ENCODE measurements at places on chromosomes 16 and 17.

DNA sequence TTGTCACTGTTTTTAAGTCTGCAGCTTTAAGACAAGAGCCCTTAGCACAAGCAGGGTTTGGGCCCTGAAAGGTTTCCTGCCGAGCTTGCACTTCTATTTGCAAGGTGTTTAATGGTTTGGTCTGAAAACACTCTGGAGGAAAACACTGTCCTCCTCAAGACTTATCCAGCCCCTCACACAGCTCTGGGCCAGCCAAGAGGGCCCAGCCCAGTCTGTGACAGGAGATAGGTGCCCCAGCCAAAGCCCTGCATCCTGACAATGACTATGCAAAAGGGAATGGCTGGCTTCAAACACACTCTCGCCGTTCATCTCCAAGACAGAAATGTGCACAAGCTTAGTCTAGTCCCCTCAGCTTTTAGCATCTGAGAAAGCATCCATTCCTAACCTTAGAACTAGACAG is 26.9 kb downstream of the MPG start:
- DNase-seq: no peak

- no peak for DNase-seq
These were observed 47.2 kb downstream of the PDPK1 start for GRCh38 chr16:2584729-2585650.

DNA sequence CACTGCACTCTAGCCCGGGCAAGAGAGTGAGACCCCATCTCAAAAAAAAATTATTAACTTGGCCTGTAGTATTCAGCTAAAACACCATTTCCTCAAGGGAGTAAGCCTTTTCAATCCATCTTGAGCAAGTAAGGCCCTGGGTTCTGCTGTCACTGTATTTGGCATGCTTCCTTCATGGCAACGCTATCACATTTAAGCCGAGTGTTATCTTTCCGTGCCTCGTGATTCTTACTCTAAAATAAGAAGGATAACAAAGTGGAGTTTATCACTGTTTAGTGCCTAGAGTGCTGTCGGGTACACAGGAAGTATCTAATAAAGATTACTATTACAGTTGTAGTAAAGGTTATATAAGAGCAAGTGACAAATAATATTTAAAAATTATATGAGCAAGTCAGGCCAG is 8.8 kb downstream of the VPS53 start:
- no peak for DNase-seq

GRCh38 chr16:82034981-82035612 is at the start of gene HSD17B2:
TSS of gene HSD17B2 (plus strand) at chr16:82035253. CDS start at chr16:82035425, 172 bp downstream.
- no peak for DNase-seq

- DNase-seq: no peak
These were observed 36.5 kb downstream of the FA2H start for GRCh38 chr16:74738113-74738541.

DNA sequence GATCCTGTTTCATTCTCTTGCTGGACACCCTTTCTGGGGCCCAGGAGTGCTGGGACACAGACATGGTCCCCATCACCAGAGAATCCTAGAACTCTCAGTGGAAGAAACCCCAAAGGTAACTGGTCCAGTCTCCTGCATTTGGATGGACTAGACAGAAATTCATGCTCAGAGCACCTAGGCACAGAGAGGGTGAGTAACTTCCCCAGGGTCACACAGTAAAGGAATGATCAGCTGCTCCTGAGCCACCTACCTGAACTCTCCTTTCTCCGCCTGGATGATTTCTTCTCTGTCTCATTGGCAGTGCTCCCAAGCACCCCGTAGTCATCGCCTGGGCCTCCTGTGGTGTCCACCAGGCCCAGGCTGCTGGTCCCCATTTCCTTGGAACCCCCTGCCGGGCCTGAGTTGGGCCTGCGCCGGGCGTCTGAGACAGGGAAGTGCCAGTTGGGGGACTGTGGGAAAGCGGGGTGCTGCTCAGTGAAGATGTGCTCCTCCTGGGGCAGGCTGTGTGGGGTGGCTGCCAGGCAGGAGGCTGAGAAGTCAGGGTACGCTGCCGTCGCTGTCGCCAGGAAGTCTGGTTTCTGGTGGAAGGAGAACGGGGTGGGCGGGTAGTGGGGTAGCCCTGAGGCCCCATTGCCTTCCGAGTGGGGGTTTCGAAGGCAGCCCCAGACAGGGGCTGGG is 767 bp downstream of the MEOX1 start:
- no peak for DNase-seq

DNA sequence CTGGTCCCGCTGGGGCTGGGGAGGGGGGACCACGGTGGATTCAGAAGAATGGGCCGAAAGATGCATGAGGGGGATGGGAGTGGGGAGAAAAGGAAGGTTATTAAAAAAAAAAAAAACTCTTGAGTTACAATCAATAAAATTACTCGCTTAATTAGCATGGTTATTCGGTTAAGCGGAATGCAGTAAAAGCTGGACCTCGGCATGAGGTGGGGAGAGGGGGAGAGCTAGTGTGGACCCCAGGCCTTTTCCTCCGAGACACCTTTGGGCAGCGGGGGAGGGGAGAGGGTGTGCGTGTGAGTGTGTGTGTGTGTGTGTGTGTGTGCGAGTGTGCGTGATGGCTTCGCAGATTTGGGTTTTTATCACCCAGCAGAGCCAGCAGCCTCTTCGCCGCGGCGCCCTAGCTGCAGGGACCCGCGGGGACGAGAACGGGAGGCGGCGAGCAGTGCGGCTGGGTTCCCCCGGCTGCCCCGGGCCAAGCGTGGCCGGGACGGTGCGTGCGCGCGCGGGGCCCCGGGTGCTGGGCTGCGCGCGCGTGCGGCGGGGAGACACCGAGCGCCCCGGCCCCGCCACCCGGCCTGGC is 3.7 kb downstream of the BAHCC1 start:
- no peak for DNase-seq

DNA sequence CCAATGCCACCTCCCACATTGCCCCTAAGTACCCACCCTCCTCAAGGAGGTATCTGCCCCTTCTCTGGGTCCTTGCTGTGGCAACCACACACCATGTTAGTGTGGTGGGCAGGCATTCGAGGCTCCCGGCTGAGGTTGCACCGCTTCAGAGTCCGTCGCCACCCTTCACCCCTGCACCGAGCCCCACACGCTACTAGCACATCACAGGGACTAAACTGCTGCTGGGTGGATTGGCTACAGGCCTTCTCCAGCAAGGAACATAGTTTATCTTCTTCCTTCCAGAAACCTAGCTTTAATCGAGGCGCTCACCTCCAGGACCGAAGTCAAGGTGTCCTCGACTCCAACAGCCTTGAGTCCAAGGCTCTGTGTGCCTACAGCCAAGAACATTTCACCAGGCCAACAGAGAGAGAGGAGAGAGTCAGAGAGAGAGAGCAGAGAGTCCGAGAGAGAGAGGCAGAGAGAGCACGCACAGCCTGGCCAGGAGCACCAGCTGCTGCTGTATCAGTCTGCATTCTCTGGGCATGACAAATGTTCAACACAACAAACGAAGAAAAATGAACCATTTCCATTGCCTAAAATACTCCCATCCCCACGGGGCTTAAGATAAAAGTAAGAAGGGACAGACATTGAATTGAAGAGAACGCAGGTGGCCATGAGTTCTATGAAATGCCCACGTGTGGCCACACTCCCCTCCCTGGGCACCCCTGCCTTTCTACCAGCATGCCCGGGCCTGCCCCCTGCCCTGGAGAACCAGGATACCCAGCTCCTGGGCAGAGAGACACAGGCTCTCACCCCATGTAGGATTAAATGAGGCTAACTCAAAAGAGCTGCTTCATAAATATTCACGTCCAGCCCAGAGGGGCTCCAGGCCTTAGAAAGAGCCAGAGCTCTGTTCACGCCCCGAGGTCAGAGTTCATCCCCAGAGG is 94.9 kb downstream of the RBFOX3 start:
- DNase-seq: no peak

GRCh38 chr16:10992797-10993196 is 48.4 kb downstream of the CLEC16A start:
- no peak for DNase-seq

DNA sequence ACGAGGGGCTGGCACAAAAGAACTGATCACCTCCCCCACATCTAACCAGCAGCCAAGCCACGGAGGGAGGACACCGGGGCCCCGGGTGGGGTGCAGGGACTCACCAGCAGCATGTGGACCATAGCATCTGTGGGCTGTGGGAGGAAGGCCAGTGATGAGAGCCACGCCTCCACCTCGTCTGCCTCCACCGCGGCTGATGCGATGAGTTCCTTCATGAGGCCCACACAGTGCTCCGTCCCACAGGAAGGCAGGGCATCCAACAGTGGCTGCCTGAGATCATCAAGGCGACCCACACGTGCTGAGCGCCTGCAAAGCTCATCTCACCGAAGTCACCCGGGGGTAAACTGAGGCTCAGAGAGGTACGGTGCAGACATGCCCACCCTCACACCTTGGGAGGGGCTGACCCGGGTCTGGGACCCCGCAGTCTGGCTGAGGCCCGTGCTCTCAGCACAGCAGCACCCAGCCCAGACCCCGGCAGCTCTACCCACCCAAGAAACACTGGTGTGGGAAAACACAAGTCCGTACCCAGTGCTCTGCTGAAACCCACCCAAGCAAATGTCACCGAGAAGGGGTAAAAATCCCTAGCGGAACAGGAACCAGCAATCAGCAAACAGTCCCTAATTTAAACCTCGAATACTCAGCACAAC is 85.9 kb downstream of the LITAF start:
- no peak for DNase-seq

GRCh38 chr17:82943751-82944150 is 103.9 kb upstream of the ZNF750 start:
- DNase-seq: no peak

DNA sequence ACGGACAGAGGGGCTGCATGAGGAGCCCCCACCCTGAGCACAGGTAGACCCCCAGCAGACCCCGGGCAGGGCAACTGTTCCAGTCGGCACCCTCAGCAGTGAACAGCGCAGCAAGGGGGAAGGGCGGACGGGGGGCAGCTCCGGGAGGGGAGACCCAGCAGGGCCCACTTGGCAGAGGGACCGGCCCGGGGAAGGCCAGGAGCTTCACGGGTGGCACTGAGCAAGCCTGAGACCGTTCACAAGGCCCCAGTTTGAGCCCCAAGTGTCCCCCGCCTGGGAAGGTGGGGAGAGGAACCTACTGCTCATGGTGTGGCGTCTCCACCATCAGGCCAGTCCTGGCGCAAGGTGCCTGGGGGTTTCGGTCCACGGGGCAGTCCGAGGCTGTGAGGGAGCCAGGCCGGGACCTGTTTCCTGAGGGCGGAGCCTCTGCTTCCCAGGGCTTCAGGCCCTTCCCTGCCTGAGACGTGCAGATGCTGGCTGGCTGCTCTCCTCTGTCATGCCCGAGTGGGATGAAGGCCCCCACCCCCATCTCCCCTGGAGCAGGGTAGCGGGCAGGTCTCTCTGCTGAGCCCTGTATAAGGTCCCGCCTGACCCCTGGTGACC is 54.4 kb upstream of the GNG13 start:
- no peak for DNase-seq

DNA sequence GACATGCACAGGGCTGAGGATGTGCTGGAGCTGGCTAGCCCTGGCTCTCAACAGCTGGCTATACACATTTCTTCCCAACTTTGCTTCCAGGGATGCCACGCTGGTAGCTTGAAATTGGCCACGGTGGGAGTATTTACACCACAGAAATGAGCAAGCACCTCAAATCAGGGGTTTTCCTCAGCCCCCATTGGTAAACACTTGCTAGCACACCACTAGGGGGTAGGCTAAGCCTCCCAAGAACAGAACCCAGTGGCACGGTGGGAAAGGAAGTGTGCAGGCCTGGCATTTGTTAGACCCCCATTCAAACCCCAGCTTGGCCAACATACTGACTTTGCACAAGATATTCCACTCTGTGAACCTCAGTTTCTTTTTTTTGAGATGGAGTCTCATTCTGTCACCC is 12.9 kb downstream of the DRC3 start:
- no peak for DNase-seq

GRCh38 chr16:72856797-72857196 is 191.1 kb downstream of the ZFHX3 start:
- no peak for DNase-seq

- DNase-seq: no peak
These were observed 438.0 kb upstream of the PMFBP1 start for GRCh38 chr16:72609933-72610332.

- DNase-seq: no peak
These were observed 4.0 kb upstream of the BRD7 start for GRCh38 chr16:50372611-50373344.

DNA sequence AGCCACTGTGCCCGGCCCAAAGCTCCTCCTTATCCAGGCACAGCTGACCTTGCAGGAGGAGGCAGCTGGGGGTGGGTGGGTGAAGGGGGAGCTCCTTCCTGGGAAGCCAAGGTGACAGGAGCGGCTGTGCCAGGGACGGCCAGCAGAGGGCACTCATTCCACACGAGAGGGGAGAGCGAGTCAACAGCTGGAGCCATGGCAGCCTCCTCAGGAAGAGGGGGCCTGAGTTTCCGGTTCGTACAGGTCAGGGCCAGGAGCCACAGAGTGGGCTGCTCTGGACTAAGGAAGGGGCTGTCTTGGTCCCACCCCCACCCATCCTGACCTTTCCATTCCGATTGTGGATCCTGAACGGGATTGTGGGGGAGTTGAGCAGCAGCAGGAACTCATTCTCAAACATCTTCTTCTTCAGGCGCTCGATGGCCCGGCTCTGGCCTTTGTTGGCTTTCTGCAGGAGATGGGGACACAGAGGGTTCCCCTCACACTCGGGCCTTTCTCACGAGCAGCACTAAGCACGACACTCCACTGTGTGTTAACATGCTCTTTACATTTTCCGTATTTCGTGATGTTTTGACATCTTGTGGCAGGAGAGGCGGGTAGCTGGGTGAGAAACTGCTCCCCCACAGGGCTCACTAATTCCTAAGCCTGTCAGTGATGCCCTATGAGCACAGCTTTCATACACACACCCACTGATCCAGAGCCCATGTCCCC is 61.6 kb downstream of the TIMM22 start:
- DNase-seq: no peak

GRCh38 chr17:59451706-59452105 is 113.7 kb upstream of the DHX40 start:
- no peak for DNase-seq

- no peak for DNase-seq
These were observed 6.7 kb upstream of the WWOX start for GRCh38 chr16:78092758-78093157.

- DNase-seq: no peak
These were observed 18.5 kb upstream of the DOC2B start for GRCh38 chr17:199806-200545.

DNA sequence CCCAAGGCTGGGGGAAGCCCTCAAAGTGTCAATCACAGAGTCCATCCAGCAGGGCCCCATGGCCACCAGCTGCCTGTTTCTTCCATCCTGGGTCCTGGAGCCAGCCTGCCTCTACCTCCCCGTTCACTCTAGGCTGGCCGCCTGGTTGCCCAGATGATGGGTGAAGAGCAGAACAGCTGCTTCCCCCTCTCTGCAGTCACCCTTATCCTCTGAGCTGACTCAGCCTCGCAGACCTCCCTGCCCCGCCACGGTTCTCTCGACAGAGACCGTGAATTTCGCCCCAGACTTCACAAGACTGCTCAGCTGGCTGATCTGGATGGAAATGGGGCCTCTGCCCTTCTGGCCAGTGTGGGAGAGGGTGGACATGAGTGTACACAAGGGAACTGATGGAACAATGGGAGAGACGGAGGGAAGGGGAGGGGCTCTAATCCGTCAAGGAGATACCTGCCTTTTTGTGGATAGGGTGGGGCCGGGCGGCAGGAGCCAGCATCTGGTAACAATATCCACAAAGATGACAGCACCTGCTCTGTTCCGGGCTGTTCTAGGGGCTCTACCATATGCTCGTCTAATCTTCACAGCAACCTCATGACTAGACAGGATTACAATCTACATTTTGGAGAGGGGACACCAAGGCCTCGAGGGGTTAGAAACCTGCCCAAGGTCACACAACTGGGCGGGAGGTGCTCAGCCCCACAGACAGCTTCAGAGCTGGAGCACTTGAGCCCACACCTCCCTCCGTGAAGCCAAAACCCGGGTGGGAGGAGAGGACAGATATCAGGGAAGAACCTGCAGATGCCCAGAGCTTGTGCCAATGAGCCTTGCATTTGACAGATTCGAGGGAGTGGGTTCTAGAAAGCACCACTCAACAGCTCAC is 136.0 kb downstream of the SDK2 start:
- DNase-seq: no peak

Measured in anterior cingulate cortex (tissue), 58 donors.